RCC 7860 (cell line): ENCODE measurements at places on chromosomes 16 and 17.

DNA sequence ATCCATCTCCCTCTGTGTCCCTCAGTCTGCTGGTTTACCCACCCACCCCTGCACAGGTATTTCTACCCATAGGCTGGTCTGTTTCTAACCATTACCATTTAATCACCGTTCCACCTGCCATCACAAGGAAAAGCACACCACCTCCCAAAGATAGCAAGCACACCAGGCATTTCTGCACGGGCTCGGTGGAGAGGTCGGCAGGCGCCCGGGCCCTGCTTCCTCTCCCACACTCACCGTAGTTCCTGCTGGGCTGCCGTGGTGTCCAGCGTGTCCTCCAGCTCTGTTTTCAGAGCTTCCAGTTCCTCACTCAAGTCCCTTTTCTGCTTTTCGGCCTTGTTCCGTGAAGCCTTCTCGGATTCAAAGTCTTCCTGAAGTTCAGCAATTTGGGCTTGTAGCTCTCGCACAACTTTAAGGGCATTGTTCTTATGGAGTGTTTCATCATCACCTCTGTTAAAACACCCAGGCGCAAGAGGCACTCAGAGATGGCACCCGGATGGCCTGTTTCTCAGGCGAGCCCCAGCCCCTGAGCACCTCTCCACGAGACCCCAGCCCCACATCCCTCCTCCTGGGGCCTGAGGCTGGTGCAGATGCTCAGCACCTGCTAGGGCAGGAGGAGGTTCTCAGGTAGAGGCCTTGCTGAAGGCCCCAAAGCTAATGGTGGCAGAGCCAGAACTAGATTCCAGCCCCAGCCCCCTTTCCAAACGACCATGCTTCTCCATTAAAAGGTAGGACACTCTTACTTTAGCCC lies 69.0 kb downstream of the NDEL1 start:
- DNase-seq, result no peak

DNA sequence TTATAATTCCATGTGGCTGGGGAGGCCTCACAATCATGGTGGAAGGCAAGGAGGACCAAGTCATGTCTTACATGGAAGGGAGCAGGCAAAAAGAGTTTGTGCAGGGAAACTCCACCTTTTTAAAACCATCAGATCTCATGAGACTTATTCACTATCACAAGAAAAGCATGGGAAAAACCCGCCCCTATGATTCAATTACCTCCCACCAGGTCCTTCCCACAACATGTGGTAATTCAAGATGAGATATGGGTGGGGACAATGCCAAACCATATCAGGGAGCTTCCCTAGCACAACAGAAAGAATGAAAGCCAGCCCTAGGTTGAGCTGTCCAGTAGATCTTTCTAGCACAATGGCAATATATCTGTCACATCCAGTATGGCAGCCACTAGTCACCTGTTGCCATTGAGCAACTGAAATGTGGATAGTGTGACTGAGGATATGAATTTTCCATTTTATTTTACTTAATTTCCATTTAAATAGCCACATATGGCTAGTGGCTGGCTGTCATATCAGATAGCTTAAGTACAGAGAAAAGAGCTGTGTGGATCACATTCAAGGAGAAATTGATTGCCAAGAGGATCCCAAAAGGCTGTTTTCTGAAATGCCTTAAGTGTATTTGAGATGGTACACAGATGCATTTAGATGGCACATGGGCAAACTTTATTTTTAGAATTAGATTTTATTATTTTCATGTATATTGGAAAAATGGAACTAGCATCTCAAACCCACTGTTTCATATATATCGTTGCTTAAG lies 273.0 kb downstream of the GRIN2A start:
- no peak for DNase-seq

DNA sequence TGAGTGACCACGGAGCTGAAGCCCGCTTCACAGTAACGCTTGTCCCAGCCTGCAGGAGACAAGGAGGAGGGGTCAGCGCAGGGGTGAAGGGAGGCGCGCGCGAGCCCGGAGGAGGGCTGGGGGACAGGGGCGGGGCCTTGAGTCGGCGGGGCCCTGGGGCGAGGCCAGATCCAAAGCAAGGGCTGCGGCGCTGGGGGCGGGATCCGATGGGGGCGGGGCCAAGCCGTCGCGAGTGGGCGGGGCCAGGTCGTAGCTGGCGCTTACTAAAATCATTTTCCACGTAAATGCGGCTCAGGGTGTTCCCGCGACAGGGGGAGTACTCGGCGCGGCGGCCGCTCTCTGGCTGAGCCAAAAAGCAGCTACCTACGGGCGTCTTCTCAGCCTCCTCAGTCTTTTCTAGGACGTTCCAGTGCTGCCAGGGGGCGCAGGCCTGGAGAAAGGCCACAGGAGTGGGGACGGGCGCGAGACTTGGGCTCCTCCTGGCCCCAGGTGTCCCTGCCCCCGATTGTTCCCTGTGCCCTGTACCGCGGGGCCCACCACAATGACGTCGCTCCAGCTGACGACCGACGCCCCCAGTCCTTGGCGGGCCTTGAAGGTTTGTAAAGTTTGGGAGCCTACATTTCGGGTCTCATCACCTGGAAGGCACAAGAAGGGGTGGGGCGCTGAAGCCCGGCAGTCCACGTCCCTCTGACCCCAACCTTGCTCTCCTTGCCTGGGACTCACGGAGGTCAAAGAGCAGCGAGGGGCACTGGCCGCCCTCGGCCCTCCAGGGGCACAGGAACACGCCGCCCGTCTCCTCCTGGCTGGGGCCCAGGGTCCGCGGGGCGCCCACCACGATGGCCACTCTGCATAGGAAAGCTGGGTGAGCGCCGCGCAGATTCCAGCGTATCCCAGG lies 3.9 kb downstream of the ITGA2B start:
- peak; percentile 11 for DNase-seq

DNA sequence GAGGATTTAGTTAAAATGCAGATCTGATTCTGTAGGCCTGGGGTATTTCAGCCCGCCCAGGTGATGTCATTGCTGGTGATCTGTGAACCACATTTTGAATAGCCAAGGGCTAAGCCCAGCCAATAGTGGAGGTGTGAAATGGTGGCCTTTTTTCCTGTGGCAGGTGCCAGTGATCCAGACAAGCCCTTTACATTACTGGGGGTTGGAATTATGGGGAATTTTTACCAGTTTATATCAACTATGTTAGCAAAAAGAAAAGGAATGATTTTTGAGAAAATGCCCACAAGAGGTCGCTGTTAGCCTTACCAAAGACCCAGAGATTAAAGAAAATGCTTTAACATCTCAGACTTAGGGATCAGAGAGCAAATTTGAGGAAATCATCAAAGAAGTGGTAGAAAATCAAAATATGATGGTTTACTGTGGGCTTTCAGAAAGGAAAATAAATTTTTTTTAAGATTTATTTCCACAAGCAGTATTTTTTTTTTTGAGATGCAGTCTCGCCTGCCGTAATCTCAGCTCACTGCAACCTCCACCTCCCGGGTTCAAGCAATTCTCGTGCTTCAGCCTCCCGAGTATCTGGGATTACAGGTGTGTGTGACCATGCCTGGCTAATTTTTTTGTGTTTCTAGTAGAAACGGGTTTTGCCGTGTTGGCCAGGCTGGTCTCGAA lies 3.9 kb downstream of the VPS35L start:
- peak; percentile 49 for DNase-seq

DNA sequence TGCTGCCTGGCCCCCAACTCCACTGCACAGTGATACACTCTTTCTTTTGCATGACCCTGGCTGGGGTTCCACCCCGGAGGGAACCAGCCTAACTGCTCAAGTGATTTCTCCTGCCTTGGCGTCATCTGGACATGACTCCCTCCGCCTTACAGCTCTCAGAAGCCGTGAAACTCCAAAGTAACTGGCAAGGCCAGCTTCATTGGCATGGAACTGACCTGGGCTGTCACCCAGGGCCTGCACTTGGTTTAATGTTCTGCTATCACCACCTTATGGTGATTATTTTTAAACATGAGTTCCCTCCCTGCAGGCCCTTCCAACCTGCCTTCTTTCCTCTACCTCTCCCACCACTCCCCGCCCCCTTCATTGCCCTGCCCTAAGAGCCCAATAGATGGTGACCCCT lies 139.7 kb upstream of the CDH5 start:
- no peak for DNase-seq

- no peak for DNase-seq
These were observed 180.1 kb downstream of the HS3ST3A1 start for GRCh38 chr17:13421581-13422130.

DNA sequence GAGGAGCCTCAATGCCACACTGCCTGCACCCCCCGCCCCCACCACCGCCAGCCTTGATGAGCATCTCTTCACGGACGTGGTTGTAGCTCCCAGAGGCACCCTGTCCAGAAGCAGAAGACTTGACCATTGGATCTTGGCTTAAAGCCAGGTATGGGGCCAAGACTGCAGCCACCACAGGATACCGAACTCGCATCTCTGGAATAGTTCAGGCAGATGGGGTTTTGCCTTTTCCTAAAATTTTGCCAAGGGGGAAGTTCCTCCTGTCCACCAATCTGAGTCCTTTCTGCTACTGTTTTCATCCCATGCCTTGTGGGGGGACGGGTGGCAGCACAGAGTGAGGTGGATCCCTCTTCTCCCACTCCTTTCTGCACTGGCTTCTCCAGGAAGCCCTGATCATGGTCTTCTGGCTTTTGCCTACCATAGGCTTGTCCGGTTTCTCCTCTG lies 939 bp downstream of the CORO6 start:
- DNase-seq, result no peak

DNA sequence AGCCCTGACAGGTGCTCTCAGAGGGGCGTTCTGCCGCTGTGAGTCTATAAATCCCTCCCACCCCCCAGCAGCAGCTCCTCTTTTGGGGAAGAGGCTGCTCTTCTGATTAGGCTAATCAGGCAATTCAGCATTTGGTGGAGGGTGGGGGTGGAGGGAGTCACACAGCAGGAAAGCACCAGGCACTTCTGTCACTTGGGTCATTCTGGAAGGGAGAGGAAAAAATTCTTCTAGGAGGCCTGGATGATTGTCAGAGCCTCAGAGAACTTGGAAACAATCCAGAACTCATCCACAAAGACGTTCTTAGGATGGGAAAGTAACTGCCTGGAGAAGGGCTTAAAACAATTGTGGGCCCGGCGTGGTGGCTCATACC lies 7.3 kb upstream of the SSTR2 start:
- DNase-seq, result no peak

- DNase-seq, result no peak
These were observed 34.2 kb downstream of the ITGAE start for GRCh38 chr17:3766779-3767178.

GRCh38 chr17:56785405-56785804 lies 48.3 kb downstream of the C17orf67 start:
- no peak for DNase-seq

- DNase-seq, result peak; percentile 19
These were observed at the start of gene MMP15 for GRCh38 chr16:58025351-58026138. Gene MMP15 (plus strand): TSS chr16:58025754. CDS start chr16:58026351, 597 bp downstream.

GRCh38 chr17:35804658-35805192 lies 4.6 kb upstream of the TAF15 start:
- DNase-seq, result peak; percentile 75
